ENCODE measurements at places on chromosomes 13 and 19.

DNA sequence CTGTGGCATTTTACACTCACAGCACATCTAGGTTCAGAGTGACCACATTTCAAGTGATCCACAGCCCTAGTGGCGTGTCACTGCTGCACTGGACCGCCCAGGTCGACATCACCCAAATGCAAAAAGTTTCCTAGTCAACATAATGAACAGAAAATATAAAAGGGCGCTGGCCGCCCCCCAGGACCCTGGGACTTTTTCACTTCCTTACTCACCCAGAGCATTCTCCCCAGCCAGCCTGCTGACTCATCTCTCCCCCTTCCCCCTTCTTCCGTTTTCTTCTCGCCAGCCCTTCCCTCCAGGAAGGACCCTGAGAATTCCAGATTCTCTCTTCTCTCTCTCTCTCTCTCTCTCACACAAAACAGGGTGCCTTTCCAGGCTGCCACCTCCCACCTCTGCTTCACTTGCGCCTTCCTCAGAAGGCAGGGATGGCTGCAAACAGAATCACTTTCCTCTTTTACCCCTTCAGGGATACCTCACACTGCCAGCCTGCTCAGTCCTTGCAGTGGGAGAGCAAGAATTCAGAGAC lies 21.0 kb upstream of the GRWD1 start:
- DNase-seq: no peak

DNA sequence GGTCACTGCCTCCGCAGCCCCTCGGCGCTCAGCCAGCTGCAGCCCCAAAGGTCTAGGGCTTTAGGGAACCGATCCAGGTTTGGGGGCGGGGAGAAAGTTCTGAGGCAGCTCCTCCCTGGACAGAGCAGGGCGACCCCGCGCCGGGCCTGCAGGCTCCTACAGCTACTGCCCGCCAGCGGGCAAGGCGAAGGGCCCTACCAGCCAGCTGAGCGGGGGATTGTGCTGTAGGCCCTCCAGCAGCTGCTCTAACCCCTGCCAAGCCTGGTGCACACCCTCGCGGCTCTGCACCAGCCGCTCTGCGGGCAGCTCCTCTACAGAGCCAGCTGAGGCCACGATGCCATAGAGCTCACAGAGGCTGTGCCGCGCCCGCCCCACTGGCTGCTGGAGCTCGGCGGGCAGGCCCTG lies 14.0 kb downstream of the PLIN4 start:
- DNase-seq: no peak

DNA sequence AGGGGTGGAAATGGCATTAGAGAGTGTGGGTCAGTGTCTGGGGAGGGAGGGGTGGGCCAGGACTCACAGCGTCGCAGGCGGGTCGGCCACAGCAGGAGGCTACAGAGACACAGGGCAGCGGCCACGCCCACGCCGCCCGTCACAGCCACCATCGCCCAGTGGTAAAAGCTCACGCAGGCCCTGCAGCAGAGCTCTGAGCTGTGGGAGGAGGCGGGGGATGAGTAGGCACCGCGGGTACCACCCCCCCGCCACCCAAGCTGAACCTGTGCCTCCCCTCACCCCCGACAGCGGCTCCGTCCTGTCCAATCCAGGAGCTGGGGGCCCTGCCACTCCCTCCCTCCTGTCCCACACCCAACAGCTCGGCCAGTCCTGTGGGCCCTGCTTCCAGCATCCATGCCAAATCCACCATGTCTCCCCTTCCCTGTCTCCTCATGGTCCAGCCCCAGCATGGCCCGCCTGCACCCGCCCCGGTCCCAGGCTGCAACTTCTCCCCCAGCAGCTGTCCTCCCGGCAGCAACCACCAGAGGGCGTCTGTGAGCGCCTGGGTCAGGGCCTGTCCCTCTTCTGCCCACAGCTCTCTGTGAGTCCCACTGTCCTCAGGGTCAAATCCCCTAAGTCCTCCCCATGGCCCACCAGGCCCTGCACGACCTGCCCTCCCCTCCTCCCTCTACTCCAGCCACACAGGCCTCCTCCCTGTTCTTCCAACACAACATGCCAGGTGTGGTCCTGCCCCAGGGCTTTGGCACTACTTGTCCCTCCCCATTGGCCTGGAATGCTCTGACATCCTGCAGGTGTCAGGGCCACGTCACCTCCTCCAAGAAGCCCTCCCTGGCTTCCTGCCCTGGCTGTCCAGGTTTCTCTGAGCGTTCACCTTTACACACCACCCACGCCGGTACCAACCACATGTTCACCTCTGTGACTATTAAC lies 6.0 kb downstream of the TEKTIP1 start:
- DNase-seq: peak; percentile 75

DNA sequence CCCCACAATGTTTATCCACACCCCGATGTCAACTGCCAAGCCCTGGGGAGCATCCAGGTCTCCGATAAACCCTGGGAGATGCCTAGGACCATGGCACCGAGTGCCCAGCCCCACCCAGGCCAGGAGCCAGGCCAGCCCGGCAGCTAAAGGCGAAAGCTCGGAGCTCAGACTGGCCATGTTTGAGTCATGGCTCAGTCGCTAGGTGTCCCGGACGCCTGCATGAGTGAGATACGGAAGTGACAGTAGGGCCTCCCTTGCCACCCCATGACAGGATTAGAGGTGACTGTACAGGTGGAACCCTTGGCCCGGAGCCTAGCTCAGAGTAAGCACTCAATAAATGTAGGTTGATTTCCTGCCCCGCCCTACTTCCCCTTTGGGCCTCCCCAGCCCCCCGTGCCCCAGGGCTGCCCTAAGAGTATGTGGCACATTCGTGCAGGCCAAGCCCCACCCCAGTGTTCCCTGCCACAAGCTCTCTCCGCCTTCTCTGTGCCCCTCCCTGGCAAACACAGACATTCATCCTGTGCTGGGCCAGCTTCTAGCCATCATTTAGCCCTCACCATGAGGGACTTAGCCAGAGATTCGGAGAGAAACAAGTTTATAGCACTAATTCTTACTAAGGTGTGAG lies 5.8 kb upstream of the TPM4 start:
- peak; percentile 93 for DNase-seq

DNA sequence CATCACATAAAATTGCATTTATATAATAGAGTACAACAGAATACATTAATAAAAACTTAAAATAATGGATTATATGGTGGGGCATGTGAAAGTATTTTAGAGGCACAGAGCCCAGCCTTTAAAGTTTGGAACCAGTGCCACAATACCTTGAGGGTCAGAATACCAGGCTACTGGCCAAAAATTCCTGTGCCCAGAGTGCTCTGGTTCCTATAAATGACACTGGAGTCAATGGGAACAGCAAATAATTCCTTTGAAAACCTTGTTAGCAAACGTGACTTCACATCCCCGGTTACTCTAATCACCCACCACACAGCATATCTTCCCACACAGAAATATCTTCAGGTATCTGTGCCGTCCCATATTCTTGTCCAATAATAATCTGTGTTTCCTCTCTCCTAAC lies 1242.6 kb downstream of the DIAPH3 start:
- DNase-seq: no peak

DNA sequence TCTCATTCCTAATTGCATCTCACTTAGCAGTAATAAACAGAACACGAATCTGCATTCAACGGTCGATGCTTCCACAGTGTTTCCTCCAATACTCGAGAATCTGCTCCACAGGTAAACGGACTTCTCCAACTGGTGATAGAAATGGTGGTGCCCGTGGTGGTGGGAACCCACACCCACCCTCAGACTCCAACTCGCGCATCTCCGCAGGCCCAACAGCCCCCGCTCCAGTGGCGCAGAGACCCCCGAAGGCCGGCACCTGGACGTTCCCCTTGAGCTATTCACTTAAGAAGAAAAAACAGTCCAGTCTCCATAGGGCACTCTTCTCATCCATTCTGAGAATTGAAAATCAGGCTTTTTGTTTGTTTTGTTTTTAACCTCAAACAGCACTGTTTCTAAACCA lies 13.8 kb upstream of the RASA3 start:
- DNase-seq: no peak

DNA sequence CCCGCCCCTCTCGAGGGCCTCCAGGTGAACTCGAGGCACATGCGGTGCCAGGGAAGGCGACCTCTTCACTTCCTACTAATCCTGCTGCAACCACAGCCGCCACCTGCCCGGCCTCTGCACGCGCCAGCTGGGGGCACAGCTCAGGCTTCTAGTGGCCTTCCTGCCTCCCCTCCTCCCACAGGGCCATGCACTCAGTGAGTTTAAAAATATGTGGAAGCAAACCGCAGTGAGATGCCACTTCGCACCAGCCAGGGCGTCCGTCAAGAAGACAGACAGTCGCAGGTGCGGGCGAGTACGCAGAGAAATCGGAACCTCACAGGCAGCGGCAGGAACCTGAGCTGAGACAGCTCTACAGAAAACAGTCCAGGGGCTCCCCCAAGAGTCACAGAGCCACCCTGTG lies 10.4 kb downstream of the LMNB2 start:
- no peak for DNase-seq

- DNase-seq: no peak
Measured at GRCh38 chr19:56124578-56124977, 3.5 kb upstream of the ZNF787 start.

GRCh38 chr13:60654415-60654814 lies 257.4 kb downstream of the TDRD3 start:
- DNase-seq: no peak

DNA sequence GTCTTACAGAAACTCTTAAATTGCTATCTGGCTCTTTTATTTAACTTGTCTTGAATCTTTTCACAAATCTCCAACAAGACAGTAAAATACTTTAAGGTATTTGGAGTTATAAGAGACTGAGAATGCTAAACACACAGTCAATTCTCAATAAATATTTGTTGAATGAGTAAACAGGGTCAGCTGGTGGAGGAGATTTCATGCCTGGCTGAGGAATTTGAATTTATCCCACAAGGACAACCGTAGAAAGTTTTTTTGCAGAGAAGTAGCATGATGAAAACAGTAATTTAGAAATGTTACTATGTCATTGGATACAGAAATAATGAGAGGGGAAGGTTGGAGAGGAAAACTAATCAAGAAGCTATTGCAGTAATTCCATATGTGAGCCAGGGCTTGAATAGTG lies 1223.7 kb downstream of the PCDH17 start:
- DNase-seq: no peak

GRCh38 chr19:13100841-13101589 lies 1.6 kb downstream of the LYL1 start:
- no peak for DNase-seq

DNA sequence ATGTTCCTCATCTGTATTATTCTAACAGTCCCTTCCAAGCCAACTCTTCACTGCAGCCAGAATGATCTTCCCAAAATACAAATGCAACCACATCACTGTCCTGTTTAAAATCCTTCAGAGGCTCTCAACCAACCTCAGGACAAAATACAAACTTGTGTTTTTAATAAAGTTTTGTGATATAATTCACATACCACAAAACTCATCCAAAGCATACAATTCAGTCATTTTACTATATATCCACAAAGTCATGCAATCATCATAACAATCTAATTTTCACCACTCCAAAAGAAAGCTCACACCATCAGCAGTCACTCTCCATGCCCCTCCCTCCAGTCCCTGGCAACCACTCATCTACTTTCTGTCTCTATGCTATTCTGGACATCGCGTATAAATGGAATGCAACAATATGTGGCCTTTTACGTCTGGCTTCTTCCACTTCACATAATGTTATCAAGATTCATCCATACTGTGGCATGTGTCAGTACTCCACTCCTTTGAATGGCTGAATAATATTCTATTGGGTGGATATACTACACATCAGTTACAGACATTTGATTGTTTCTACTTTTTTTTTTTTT lies 81.7 kb upstream of the DOCK9 start:
- no peak for DNase-seq

DNA sequence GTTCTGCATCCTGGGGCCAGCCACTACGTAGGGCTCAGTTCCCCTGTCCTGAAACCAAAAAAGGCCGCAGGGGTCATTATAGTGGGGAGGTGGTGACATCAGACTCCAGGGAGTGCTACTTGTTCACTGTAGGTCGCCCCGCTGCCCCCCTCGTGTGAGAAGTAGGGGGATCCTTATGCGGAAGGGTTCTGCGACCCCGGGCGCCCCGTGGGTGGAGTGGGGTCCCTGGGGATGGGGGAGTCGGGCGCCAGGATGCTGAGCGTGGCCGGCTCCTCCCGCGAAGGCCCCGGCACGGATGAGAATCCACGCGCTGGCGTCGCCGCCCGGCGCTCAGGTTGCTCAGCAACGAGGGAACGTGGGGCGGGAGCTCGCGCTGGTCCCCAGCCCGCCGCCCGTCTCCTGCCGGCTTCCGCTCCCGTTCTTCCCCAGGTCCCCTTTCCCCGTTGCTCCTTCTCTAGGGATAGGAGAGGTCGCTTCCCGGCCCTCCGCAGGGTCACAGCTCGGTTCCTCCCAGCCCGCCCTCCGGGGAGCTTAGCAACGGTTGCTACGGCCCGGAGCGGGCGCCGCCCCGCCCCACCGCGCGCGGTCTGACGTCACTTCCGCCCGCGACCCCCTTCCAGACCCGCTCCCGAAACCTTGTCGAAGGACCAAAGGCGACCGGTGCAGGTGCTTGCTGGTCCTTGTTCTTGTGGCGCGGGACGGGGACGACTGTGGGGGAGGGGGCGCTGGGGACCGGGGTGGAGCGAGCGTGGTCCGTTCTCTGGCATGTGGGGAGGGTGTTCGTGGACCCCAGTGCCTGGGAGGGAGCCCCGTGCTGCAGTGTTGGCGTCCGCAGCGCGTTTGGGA lies at the start of gene NAT14:
NAT14 (plus strand) TSS at position 596 of the 846 bp plus-strand sequence. CDS start 521 bp downstream, outside the sequence.
- peak; percentile 41 for DNase-seq

- no peak for DNase-seq
Measured at GRCh38 chr19:49752701-49753100, 10.4 kb downstream of the TSKS start.

- no peak for DNase-seq
Measured at GRCh38 chr13:98099627-98100026, 43.3 kb upstream of the FARP1 start.

- DNase-seq: no peak
Measured at GRCh38 chr19:39200803-39201115, 3.3 kb downstream of the SYCN start.

DNA sequence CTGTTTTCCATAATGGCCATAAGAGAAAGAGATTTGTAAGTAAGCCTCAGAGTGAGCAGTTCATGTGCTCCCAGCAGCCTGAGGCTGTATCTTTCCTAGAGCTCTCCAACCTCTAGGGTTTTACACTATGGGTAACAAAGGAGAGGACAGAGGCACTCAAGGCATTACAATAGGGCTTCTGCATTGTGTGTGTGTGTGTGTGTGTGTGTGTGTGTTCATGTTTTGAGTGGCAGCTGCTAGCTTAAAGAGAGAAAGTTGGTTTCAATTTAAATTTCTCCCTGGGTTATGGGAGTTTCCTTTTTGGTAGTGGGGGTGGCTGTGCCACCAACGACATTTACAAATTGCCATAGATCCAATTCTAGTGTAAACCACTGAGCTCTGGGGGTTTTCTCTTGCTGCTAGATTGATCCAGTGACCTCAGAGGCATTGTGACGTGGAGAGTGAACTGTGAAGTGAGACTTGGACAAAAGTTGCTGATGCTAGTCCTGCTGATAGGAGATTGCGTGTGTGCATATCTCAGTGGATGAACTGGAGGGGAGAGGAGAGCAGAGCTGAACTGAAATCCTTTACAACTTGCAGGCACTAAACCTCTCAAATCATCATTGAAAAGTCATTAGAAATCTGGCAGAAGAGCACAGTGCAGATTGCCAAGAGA lies 67.2 kb upstream of the OLFM4 start:
- DNase-seq: no peak

GRCh38 chr13:93549326-93550005 lies 322.9 kb downstream of the GPC6 start:
- no peak for DNase-seq

GRCh38 chr13:27797228-27797624 lies 4.9 kb downstream of the GSX1 start:
- DNase-seq: no peak

Measured in CD4-positive, alpha-beta T cell treated with Interleukin-15 for 4 hours (primary cell).